ENCODE measurements at places on chromosomes 5 and 9. TPM values are rescaled to one million over a fixed set of nuclear protein-coding genes. Genes with fewer than 3 reads are reported as not detected.

GPBP1 gene
- total RNA-seq: 53.2 TPM

CDH12 gene
- total RNA-seq: not detected

- no peak overlapping the region for H3K27ac ChIP-seq
- DNase-seq: no peak
- H3K27me3 ChIP-seq: no peaks in the 10 kb centered on the region
- no peaks in the 10 kb centered on the region for H3K4me1 ChIP-seq
These were observed 33.1 kb downstream of the BOD1 start for GRCh38 chr5:173583346-173583745.

DNA sequence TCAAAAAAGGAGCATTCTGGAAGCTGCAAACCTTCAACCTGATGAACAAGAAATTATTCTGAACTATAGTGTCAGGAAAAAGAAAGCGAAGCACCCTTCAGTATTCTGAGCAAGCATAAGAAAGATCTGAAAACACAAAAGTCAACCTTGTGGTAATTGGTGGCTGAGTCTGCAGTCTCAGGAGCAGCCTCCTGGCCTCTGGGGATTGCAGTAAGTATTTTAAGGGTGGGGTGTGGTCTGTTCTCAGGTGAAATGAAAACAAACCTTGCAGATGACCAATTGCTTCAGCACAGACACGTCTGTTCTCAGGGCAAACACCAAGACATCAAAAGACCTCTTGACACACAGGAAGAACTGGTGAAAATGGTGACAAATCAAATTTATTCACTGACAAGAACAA, 147.8 kb upstream of the RAPGEF1 start:
- H3K4me3 ChIP-seq: no peak overlapping the region
- H3K36me3 ChIP-seq: peaks cover 2% of the 10 kb centered on the region
- DNase-seq: no peak
- no peaks in the 10 kb centered on the region for H3K4me1 ChIP-seq

DNA sequence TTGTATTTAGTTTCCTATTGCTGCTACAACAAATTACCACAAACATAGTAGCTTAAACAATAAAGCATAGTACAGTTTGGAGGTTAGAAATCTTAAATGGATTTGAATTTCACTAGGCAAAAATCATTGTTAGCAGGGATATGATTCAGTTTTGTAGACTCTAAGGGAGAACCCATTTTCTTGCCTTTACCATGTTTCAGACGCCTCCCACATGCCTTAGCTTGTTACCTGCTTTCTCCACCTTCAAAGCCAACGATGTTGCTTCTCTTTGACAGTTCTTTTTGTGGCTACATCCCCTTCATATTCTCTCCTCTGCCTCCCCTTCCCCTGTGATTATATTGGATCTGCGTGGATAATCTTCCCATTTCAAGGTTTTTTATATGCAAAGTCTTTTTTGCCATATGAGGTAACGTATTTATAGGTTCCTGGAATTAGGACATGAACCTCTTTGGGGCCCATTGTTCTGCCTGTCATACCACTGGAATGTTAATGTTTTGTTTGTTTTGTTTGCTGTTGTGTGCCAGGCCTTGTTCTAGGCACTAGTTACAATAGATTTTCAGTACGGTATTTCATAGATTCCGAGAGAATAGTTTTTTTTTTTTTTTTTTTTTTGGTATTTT, 54.1 kb downstream of the UHRF2 start:
- H3K27me3 ChIP-seq: no peaks in the 10 kb centered on the region
- H3K4me1 ChIP-seq: peaks cover 10% of the 10 kb centered on the region
- DNase-seq: no peak
- H3K27ac ChIP-seq: no peak overlapping the region

Data from body of pancreas (tissue), 4 donors.